Putamen (tissue), 1 donor: ENCODE measurements at places on chromosomes 2 and 18.

- peak; percentile 89 for DNase-seq
Observed at GRCh38 chr2:156341452-156342253, 9.1 kb upstream of the NR4A2 start.

DNA sequence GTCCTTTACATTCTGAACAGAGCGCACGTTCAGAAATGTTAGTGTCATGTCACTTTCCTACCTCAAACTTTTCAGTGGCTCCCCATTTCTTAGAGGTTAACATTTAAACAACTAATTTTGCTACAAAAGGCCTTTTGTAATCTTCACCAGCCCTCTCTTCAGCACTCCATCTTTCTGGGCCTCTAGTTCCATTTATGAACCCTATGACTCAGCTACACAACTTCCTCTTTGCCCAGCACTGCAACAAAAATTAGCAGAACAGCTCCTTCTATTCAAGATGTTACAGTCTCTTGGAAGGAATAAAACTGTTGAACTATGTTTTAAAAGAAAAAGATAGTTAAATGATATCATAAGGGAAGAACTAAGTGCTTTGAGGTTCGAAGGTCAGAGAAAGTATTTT is 139.9 kb downstream of the VWC2L start:
- DNase-seq, result no peak

- DNase-seq, result no peak
Observed at GRCh38 chr2:179954026-179954425, 53.1 kb downstream of the CWC22 start.

- no peak for DNase-seq
Observed at GRCh38 chr2:206202446-206202845, 42.8 kb downstream of the EEF1B2 start.

DNA sequence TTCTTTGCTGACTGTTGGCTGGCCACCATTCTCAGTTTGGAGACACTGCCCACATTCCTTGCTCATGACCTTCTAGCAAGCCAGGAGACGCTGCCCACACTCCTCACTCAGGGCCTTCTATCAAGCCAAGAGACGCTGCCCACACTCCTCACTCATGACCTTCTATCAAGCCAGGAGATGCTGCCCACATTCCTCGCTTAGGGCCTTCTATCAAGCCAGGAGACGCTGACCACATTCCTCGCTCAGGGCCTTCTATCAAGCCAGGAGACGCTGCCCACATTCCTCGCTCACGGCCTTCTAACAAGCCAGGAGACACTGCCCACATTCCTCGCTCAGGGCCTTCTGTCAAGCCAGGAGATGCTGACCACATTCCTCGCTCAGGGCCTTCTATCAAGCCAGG is 131.3 kb upstream of the CBLN2 start:
- DNase-seq, result no peak

- DNase-seq, result no peak
Observed at GRCh38 chr2:188576651-188577050, 285.0 kb downstream of the GULP1 start.

DNA sequence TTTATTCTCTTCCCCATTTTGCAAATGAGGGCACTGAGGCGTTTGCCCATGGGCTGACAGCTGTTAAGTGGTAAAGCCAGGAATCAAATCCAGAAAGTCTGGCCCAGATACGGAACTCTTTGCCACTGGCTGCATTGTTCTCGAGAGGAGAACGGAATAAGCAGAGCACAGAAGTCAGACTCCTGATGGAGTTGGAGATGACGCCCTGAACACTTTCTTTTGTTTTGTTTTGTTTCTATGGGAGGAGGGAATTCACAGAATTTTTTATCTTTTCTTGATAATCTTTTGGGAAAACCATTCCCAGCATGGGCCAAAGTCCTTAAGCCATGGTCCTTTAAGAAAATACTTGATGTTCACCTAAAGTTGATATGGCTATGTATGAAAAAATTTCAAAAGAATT is 322.2 kb downstream of the RDH14 start:
- no peak for DNase-seq

DNA sequence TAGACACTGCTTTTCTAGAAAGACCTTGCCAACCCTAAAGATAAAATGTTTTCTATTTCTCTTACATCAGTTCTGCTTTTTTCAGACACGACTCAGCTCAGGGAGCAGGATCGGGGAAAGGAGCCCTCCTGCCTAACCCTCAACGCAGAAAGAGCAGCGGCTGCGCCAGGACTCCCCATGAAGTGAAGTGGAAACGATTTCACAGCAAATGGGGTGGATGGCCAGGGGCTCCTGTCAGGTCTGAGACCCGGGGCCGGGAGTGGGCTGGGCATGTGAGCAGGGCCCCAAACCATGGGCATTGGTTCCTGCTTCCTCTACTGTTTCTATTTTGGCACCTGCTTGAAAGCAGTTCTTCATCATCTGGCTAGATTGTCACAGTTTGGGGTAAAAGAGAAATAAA is 89.4 kb upstream of the PXDN start:
- no peak for DNase-seq

DNA sequence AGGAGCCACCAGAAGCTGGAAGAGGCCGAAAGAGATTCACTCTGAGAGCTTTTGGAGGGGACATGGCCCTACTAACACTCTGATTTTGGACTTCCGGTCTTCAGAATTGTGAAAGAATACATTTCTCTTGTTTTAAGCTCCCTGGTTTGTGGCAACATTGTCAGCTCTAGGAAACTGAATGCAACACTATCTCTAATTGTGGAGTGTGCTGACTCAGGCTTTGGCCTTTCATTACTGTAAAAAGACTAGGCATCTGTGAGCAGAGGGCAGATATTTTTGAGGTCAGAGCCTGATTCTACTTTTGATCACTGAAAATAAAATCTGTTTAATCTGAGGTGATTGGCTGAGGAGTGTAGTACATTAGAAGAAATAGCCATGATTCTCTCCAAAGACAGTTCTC is 185.4 kb upstream of the FAM98A start:
- DNase-seq, result no peak

GRCh38 chr2:60376252-60376651 is 177.2 kb downstream of the BCL11A start:
- DNase-seq, result no peak

- no peak for DNase-seq
Observed at GRCh38 chr2:168217920-168218319, 29.5 kb downstream of the STK39 start.

- no peak for DNase-seq
Observed at GRCh38 chr18:71075147-71075546, 786.3 kb downstream of the SOCS6 start.

DNA sequence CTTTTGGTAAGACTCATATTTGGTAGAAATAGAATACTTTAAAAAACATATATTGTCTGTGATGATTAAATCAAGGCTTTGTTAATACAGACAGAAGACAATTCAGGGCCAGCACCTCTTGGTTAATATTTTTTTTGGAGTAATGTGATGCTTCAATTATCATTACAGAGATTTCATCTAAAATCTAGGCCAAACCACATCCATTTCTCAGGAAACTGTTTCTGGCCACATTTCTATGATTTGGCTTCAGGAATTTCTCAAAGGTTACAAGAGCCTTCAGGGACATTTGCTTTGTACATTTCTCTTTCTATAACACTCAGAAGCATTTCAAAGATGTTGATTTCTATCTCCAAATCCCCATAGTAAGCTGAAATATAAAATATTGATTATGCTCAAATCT is 614.9 kb downstream of the LRP1B start:
- no peak for DNase-seq

DNA sequence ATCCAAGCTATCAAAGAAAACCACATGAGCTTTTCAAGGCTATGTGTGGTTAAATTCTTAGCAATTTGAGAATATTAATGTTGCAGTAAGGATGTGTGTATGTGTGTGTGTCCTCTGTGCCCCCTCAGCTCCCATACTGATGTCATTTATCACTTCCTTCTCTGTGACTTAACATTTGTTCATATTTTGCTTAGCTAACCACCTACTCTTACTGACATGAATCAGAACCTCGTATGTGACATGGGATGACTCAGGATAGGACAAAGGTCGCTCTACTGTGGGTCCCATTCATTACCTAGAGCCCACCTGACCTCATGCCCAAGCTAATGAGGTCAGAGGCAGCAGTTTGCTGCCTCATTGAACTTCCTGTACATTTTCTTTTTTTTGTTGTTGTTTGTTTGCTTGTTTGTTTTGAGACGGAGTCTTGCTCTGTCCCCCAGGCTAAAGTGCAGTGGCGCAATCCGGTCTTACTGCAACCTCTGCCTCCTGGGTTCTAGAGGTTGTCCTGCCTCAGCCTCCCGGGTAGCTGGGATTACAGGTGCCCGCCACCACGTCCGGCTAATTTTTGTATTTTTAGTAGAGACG is 36.3 kb downstream of the MOGAT1 start:
- DNase-seq, result no peak

- DNase-seq, result peak; percentile 10
Observed at GRCh38 chr2:102141970-102142828, at the start of gene IL1R1. TSS of gene IL1R1 (plus strand) at chr2:102142746. CDS start at chr2:102157725, 14,979 bp downstream.

DNA sequence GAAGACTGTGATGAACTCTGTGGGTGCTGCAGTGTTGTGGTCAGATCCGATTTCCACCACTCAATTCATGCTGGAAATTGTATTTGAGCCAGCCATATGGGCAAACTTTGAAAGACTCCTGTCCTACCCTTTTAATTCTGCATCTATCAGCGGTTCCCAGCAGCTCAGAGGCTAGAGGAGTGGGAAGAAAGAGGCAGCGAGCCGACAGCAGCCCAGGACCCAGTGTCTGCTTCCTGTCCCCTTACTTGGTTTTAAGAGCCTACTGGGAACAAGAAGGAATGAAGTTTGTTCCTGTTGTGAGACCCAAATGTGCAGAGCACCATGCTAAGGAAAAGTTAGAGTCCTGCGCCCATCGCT is 72.7 kb upstream of the FOSL2 start:
- DNase-seq, result no peak

GRCh38 chr18:25420077-25420825 is 68.3 kb upstream of the ZNF521 start:
- no peak for DNase-seq

- no peak for DNase-seq
Observed at GRCh38 chr2:37764739-37765138, 93.3 kb upstream of the CDC42EP3 start.
